ENCODE measurements at places on chromosomes 5 and 9. TPM values are rescaled to one million over a fixed set of nuclear protein-coding genes. Genes with fewer than 3 reads are reported as not detected.

The PCDHAC1 gene
- 32.4 TPM for total RNA-seq

The HSD17B3 gene
- total RNA-seq: not detected

The WNK2 gene
- total RNA-seq: 47.4 TPM

DNA sequence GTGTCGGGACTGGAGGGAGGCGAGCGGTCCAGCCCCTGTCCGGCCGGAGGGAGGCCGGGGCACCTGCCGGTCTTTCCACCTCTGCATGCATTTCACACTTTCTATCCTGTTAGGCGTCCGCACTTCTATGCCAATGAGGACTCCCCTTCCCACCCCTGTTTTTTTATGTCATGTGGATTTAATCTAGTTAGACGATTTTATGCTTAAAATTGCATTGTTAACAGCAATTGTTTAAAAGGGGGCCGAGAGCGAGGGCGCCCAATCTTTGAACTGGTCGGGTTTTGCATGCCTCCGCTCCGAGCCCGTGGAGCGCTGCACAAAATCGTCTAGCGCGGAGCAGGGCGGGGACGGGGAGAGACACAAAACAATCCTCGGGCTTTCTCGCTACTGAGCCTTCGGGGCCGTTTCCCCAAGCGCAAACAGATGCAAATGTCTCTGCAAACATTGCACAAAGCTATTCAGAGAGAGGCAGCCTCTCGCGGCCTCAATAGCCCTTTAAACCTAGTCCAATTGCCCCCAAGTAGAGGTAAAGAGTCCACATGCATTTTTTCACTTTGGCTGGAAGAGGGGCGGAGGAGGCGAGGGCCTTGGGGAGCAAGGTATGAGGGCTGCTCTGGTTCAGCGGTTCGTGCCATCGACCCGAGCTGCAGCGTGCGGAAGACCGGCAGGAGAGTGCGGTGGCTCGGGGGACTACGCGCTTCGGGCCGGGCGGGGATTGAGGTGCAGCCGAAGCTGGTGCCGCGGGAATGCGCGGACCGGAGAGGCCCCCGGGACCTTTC, 37.5 kb upstream of the TIFAB start:
- DNase-seq: no peak

- no peak for DNase-seq
Measured at GRCh38 chr5:112239996-112240395, 179.1 kb downstream of the EPB41L4A start.

DNA sequence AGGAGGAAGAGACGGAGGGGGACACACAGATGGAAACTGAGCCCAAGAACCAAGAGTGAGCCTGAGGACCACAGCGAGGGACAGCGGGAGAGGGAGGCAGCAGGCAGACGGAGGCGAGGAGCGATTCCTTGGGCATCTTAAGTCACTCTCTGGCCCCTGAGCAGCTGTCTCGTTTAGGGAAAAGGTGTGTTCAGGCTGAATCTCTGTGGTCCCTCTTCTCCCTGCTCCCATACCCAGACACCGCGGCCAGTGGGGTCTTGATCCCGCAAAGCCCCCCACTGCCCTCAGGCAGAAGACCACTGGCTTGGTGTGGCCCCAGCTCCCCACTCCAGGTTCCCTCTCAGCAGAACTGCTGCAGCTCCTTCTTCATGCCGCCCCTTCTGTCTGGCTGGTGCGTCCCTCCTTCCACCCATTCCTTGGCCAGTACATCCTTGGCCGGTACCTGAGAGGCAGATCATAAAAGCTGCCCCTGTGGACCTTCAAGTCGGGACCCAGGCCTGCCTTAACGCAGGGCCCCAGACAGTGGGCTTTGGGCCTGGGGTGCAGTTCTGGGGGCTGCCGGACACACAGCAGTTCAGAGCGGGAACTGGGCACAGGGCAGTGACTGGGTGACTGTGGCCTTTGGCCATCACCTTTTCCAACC, 5.8 kb upstream of the RALGDS start:
- no peak for DNase-seq

Measured in cerebellum (tissue), 4 donors.